ENCODE measurements at places on chromosomes 1 and 21. TPM values are rescaled to one million over a fixed set of nuclear protein-coding genes. Genes with fewer than 3 reads are reported as not detected.

- peaks cover 8% of the 10 kb centered on the region for H3K4me1 ChIP-seq
- H3K27ac ChIP-seq, result peak overlapping the region; percentile 7
- no peaks in the 10 kb centered on the region for H3K27me3 ChIP-seq
- no peak overlapping the region for H3K4me3 ChIP-seq
- H3K36me3 ChIP-seq, result no peaks in the 10 kb centered on the region
Measured at GRCh38 chr1:204868340-204868700, 2.3 kb upstream of the NFASC start.

Gene NPR1
- 25.1 TPM for total RNA-seq

Gene S100A1
- not detected for total RNA-seq

- H3K4me1 ChIP-seq, result peaks cover 8% of the 10 kb centered on the region
- no peak overlapping the region for H3K27ac ChIP-seq
- no peaks in the 10 kb centered on the region for H3K36me3 ChIP-seq
Measured at GRCh38 chr1:54559771-54560231, 11.8 kb downstream of the ACOT11 start.

GRCh38 chr1:185096531-185096930 lies 51.2 kb downstream of the RNF2 start:
- no peak overlapping the region for H3K4me3 ChIP-seq
- no peaks in the 10 kb centered on the region for H3K27me3 ChIP-seq
- H3K4me1 ChIP-seq, result no peaks in the 10 kb centered on the region

DNA sequence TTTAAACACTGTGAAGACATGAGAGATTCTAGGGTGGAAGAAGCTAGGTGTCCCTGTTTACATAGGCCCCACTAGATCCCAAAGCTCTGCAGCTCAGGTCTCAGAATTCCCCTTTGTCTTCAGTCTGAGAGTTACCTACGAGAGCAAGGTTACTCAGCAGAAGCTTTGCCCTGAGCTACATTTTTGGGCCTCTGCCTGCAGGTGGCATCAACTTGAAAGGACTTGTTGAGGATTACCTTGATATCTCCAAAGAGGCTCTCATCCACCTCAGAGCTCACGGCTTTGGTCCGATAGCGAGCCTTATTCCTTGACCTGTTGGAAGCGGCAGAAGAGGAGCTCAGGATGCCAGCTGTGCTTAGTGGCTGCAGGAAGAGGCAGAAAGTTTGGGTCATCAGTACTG lies 7.0 kb downstream of the CFAP45 start:
- H3K36me3 ChIP-seq, result no peaks in the 10 kb centered on the region
- no peak overlapping the region for H3K4me3 ChIP-seq
- no peaks in the 10 kb centered on the region for H3K4me1 ChIP-seq
- no peak for DNase-seq

- H3K36me3 ChIP-seq, result no peaks in the 10 kb centered on the region
- no peak for DNase-seq
- peaks cover 4% of the 10 kb centered on the region for H3K4me1 ChIP-seq
- peak overlapping the region; percentile 82 for H3K27ac ChIP-seq
- no peaks in the 10 kb centered on the region for H3K27me3 ChIP-seq
- H3K4me3 ChIP-seq, result no peak overlapping the region
Measured at GRCh38 chr1:45976623-45977022, 155.8 kb downstream of the PIK3R3 start.

Gene SH2D1B
- 0.37 TPM for total RNA-seq
